ENCODE measurements at places on chromosomes 12 and 14.

DNA sequence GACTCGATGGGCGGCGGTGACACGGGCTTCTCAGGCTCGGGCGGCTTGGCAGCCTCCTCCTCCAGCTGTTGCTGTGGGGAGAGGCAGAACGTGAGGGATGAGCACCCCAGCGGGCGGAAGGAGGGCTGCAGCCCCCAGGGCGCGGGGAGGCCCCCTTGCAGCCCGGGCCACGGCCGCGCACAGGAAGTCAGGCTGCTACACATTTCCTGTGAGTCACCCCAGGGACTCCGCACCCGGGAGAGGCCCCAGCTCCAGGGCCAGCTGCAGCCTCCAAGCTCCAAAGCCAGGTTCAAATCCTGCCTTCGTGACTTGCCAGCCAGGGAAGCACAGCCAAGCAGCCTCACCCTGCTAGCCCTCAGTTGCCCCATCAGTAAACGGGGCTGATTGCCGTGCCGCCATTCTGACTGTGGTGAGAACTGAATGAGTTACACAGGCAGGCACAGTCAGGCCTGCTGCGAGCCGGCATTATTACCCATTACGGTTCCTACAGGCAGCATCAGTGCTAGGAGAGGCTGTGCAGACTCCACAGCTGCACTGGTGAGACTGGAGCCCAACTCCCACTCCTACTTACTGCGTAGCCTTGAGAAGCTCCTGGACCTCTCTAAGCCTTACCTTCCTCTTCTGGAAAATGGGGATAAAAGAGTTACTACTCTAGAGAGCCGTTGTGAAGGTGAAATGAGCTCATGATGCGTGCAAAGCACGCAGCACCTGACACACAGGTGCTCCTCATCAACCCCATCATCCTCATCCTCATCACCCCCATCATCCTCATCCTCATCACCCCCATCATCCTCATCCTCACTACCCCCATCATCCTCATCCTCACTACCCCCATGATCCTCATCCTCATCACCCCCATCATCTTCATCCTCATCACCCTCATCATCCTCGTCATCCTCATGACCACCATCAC, 100.9 kb downstream of the NCOR2 start:
- no peak for DNase-seq

DNA sequence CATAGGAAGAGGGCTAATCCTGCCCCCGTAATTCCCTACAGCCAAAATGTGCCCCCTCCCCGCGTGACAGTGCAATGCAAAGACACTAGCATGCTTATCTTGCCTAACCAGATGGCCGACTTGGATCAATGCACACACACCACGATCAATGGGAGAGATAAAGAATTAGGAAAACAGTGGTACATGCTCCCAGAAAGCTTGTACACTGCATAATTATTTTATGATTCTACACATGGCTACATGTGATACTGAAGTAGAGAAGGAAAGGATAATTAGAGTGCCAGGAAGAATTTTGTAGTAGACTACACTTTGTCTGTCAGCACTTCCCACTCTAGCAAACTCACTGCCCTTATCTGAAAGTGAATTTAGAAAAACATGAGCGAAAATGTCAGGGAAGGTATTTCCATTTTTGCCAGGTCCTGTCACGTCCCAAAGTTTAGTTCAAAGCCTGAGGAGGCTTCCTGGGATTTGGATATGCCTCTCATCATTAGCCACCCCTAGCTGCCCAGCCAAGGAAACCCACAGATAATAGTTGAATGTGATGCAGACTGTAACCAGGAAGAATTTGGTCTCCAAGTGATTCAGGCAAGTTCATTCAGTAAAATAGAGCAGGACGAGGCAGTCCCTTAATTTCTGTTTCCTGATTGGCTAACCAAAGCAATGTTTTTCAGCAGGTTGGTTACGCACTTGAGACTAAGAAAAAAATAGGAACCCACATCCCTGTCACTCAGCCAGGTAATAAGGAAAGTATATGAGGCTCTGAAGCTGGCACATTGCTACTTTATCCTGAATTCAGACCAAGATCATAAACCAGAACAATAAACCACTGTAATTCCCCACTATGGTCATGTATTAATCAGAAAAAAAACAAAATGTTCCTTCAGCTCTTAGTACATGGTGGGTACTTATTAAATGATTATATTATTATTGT, 199.6 kb upstream of the OTX2 start:
- no peak for DNase-seq

DNA sequence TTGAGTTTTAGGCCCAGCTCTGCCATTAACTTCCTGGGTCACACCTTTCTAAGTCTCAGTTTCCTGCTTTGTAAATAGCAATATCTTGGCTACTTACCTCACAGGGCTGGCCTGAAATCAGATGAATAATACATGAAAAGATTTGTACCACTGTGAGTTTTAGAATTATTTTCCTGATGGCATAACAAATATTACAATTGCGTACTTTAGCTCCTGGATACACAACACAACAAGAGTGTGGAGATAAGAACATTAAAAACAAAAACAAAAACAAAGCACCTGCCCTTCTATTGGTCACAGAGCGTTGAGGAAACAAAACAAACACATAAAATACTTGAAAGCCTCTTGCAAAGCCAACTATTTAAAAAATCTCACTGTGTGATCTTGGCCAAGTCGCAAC, 4.9 kb upstream of the HDAC7 start:
- DNase-seq = no peak

GRCh38 chr12:110921262-110921661, 883 bp upstream of the MYL2 start:
- DNase-seq = no peak

- no peak for DNase-seq
Observed at GRCh38 chr12:115872919-115873357, 404.6 kb downstream of the MED13L start.

DNA sequence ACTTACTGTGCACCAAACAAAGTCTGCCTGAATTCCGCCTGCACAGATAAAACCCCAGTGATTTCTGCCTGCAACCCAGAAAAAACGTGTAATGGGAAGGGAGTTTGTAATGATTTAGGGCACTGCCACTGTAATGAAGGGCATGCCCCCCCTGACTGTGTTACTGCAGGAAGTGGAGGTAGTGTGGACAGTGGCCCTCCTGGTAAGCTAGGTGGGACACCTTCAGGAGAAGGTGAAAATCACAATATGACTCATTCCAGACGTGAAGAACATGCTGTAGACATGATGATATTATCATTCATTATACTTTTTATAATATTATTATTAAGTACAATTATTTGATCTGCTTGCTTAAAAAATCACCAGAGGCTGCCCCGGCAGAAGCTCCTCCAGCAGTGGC, 59.2 kb downstream of the MAPKAPK5 start:
- no peak for DNase-seq

- no peak for DNase-seq
Observed at GRCh38 chr14:35576260-35576659, 42.3 kb downstream of the INSM2 start.

DNA sequence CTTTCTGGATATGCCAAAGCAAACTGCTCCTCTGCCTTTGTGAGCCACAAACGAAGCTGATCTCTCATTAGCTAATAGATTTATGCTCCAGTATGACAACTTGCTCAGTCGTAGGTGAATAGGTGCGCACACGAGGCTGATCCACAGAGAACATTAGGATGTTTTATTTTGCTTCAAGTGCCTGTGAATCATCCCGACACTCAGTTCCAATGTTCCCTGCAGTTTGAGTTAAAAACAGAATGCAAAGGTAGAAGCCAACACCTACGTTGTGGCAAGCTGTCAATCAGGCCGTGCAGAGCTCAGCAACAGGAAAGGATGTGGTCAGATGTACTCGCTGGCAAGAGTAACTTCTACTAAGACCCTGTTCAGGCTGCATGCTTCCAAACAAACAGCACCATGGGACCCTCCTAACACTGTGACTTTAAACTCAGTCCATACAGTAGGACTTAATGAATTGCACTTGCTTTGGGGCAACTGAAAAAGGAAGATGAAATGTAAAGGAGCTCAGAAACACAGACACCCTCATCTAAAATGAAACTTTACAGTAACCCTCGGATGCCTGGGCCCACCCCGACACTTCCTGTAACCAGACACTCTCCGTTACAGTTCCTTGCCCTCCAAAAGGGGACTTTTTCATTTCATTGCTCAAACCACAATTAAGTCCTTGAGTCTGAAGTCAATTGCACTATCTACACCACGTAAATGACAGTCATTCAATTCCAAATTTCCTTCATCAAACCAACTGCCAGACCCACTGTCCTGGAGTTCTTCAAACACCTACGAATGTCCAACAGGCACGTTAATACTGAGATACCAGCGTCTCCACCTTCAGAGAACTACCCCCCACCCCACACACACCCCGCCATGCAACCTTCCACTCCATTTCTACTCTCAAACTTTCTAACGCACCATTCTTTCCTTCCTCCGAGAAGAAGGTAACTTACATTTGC, 1.6 kb downstream of the CCDC88C start:
- peak; percentile 9 for DNase-seq
